ENCODE measurements at places on chromosomes 1 and 21. TPM values are rescaled to one million over a fixed set of nuclear protein-coding genes. Genes with fewer than 3 reads are reported as not detected.

Gene C4BPB
- not detected for total RNA-seq

DNA sequence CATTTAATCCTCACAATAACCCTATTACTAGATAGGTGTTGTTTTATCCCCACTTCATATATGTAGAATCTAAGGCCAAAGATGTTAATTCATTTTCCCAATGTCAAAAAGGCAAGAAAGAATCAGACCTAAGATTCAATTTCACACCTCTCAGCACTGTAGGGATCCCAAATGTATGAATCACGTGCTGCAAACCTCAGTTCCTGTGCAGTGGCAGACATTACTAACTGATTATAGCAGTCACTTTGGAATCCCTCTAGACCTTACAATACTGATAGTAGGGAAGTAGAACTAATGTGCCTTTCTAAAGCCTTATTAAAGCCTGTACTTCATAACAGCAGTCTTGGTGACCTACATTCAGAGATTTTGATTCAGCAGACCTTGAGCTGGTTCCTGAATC lies 2.3 kb downstream of the C1orf87 start:
- DNase-seq = no peak

Gene FUBP1
- 165 TPM for total RNA-seq

DNA sequence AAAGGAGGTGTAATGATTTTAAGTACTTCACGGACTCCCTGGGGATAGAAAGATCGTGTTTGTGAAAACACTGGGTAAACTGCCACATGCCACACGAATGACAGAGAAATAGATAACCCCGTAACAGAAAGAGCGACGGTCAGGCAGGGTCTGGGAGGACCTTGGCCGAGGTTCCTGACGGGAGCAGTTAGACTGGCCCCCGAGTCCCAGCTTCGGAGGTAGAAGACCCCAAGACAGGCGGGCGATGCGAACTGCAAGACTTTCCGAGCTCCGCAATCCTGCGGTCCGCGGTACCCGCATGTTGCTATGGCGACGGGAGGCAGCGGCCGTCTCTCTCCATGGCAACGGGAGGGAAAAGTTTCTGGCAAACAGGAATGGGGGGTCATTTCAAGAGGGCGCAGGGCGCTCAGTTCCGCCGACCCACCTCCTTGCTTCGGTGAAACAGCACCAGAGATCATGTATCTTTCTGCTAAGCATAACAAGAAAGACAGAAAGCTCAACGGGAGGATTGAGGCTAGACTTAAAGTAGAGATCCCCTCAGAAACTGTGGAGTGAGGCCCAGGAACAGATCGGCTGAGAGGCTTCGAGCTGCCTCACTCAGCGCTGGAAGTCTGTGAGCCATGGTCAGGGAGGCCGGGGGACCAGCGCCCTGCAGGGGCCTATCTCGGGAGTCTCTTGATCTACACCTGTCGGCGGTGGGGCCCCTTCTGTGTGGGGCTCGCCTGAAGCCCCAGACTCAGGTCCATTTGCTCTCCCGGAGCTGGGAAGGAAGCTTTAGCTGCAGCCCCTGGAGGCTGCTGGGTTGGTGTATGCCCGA lies 685 bp upstream of the SYT6 start:
- DNase-seq = no peak

DNA sequence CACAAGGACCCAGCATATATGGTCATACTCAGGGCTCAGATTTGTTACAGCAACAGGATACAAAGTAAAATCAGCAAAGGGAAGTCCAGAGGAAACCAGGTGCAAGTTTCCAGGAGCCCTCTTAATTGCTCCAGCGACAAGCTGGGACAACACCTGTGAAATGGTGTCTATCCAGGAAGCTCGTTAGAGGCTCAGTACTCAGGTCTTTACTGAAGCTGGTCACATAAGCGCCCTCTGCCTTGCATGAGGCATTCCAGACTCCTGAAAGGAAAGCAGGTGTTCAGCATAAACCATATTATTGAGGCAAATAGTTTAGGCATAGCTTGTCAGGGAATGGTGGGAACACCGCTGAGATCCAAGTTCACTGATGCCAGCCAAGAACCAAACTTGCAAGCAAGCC lies 231.0 kb downstream of the SLC35F3 start:
- DNase-seq = no peak

Gene DAB1
- total RNA-seq = 0.56 TPM

Gene S100A7A
- not detected for total RNA-seq

DNA sequence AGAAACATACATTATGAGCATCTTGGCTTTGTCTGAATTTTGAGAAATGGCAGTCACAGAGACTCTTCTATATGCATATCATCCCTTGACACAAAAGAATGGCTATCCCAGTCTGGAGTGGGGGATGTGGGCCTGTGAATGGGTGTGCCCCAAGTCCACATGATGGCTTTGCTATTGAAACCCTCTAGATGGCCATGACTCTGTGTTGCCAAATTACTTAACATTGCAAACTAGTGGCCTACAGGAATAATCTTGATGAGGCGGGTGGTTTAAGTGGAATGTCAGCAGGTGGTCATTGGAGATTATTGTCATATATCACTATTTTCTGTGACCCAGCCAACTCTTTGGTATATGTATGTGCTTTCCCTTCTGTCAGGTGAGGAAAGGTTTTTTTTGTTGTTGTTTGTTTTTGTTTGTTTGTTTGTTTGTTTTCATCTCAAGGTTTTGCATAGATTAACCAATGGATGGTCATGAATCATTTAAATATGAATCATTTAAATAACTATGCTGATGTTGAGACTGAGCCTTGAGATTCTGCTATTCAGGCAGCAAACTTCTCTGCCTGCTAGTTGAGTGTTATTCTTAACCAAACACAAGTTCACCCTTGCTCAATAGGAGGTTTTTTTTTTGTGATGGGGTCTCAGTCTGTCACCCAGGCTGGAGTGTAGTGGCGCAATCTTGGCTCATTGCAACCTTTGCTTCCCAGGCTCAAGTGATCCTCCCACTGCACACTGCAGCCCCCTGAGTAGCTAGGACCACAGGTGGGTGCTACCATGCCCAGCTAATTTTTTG lies 103.0 kb downstream of the NOS1AP start:
- DNase-seq = no peak

Gene CD1B
- not detected for total RNA-seq

DNA sequence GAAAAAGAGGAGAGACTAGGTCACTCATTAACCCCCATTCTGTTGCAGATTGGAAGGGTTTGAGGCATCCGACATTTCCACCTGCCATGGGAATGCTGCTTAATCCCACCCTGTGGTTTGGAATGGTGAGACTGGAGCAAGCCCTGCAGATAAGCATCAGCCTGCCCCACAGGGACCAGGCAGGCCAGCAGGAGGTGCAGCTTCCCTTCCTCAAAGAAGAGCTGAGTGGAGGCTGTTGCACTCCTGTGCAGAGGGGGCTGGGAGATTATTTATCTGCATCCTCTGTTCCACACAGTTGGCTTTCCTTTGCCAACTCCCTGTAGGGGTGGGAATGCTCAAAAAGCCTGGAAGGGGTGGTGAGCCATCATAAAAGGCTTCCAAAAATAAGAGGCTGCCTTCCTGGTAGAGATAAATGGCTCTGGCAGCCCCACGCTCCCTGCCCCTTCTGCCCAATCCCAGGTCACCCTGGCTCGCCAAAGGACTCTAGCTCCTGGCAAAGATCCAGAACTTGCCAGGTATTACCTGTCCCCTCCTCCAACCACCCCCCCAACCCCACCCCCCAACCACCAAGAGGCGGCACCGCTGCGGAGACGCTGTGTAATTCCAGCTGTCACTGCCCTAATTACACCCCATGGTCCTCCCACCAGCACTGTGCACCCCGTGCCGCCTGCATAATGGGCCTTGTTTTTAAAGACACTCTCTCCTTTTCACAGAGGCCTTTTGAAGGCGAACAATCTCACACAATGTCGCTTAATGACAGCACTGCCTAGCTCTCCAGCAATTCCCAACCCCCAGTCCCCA lies 83.0 kb upstream of the ZC3H12A start:
- no peak for DNase-seq

DNA sequence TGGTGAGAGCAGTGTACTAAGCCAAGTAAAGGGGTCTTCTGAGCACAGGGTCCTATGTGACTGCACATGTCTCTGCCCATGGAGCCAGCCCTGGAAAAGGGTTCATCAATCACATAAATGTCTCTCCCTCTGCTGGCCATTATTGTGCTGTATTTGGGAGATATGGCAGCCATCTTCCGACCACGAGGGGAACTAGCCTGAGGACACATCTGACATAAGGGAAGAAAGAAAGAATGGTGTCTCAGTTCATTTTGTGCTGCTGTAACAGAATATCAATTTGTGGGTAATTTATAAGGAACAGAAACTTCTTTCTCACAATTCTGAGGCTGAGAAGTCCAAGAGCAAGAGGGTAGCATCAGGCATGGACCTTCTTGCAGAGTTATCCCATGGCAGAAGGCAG lies 55.1 kb upstream of the GJA5 start:
- DNase-seq = no peak

DNA sequence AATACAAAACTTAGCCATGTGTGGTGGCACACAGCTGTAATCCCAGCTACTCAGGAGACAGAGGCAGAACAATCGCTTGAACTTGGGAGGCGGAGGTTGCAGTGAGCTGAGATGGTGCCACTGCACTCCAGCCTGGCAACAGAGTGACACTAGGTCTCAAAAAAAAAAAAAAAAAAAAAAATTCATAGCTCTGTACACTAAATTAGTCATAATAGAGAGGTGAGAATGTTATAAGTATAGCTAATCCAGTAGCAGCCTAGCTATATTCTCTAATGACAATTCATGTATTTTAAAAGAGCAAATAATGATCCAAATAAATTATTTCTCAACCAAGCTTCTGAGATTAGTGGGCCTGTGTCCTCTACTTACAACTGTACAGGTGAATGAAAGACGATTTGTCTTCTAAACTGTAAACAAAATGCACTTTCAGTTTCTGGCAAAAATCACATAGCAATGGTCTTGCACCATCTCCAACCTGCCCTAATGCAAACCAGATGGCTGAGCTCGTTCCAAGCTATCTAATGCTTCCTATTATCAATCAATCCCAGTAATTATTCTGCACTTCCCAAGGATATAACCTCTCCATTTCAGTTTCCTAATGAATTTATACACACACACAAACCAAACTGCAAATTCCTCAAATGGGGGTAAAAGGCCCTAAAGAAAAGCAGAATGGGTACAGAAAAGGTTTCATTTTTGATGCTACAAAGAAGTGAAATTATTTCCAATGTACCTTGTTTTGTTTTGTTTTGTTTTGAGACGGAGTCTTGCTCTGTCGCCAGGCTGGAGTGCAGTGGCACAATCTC lies 56.5 kb downstream of the GATAD2B start:
- peak; percentile 63 for DNase-seq

Gene LMO4
- total RNA-seq = 85.8 TPM

- DNase-seq = no peak
Observed at GRCh38 chr1:219126377-219126776, 47.3 kb upstream of the LYPLAL1 start.

Gene CLDN8
- total RNA-seq = not detected

Gene LYPD8
- not detected for total RNA-seq

DNA sequence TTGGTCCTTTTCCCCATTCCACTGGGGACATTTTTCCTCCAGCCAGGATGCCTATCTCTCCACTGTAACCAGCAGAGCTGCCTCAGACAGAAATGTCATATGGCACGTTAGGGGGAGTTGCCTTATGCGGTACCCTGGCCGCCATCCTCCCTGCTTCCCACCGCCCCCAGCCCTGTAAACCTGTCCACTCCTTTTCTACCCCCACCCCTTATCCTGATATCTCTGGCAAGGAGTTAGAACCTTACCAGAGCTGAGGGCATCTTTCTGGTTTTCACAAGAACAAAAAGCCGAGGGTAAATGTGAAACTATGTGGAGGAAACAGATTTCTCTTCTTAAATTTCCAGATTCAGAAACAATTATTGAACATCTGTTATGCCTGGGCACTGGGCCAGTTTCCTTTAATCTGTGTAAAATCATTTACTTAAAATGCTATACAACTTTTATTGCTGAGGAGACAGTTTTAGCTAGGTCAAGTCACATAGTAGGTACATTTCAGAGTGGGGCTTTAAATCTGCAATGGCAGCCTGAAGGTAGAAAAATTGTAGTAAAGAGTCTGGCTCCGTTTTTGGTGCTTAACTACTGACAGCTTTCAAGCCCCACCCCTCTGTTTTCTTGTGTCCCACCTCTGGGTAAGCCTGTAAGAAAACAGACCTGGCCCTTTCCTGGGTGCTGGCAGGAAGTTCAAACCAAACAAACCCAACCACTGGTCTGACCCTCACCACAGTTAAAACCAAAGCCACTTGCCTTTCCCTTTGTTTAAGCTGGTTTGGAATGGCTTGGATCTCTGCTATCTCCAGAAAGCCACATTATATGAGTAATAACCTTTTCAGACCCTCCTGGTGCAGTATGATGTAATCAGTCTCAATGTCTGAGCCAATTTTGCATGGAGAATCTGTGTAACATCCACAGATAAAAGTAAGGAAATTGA lies 319.0 kb downstream of the HHAT start:
- DNase-seq = peak; percentile 68

Gene PCP4L1
- not detected for total RNA-seq

Gene USH2A
- total RNA-seq = under 0.01 TPM

DNA sequence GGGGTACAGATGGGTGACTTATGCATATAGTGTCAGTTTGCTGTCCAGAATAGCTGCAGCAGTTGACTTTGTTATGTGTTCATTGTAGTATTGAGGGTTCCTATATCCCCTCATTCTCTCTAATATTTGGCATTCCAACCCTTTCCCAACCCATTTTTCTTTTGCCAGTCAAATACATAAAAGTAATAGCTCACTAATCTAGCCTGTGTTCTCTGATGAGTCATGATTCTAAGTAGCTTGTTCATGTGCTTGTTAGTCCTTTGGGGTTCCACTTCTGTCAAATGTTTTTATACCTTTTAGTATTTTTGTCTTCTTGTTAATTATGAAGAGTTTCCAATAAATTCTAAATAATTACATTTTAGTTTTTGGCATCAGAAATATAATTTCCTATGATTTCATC lies 99.2 kb upstream of the MROH9 start:
- DNase-seq = peak; percentile 19

DNA sequence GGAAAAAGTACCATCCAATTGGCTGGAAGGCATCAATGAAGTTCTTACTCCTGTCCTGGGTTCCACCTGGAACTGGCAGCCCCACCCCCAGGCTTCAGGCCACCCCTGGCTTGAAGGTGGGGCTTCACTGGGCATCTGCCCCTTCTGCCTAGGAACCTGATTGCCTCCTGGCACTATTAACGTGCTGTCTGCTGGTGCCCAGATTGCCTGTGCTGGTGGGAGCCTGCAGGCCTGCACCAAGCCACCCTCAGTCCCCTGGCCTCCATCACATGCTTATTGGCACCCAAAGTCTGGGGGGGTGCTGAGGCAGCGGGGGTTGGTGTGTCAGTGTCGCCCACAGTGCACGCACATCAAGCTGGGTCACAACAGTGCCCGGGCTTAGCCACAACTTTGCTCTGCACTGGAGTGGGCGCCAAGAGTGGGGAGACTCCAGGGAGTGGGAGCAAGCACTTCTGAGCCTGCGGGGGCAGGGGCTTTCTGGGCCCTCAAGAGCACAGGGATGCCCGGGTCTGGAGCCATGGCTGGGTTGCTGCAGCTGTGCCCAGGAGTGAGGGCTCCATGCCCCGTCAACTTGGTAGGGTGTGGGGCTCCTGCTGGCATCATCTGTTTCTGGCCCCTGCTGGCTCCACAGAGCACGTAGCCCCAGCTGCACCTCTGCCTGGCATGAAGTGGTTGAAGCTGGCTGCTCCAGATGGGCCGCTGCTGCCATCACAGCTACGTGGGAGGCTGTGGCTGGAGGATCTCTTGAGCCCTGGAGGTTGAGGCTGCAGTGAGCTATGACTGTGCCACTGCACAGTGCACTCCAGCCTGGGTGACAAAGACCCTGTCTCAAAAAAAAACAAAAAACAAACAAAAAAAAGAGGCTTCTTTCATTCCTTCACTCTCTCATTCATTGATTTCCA lies 4.1 kb upstream of the LSM10 start:
- no peak for DNase-seq

- no peak for DNase-seq
Observed at GRCh38 chr1:204647805-204648153, 37.8 kb downstream of the LRRN2 start.

- DNase-seq = no peak
Observed at GRCh38 chr1:29524285-29525065, 288.2 kb downstream of the PTPRU start.
